Right renal cortex interstitium (tissue), 3 donors: ENCODE measurements at places on chromosomes 1 and 21.

- no peak for DNase-seq
These were observed 134.5 kb downstream of the LRIG2 start for GRCh38 chr1:113207457-113207856.

GRCh38 chr1:29282924-29283803 lies 46.8 kb downstream of the PTPRU start:
- DNase-seq, result no peak

DNA sequence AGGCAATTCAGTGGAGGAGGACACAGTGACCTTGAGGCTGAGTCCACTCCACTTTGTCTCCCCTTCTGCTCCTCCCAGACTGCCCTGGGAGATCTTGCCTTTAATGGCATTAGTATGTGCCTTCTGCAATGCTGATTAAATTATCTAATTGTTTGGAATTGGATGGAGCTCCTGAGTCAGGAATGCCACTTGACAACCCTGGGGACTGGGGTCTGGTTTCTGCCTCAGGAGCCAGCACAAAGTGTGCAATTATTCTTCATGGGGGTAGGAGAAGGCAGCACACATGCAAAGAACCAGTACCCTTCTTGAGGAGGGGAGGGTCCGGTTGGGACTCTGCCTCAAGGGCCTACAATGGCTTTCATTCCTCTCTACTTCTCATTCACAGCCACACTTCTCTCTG lies 11.9 kb upstream of the PLXNA2 start:
- DNase-seq, result no peak

- DNase-seq, result peak; percentile 19
These were observed 29.4 kb upstream of the CD2 start for GRCh38 chr1:116724765-116725375.

DNA sequence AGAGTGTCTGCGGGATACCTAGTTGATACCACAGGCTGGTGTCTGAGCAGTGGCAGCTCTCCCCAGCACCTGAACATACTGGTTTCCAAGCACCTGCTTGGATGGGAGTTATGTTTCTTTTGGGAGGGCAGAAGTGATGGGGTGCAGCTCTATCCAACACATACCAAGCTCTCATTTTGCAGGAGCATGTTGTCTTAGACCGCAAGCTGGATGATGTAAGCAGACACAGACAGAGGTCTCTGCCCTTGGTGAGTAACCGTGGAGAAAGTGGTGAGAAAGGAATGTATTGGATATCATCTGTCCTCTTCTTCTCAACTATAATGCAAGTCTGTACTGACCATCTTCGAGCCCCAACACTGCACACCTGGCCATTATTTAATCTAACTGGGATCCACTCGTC lies 37.4 kb downstream of the ZNF496 start:
- DNase-seq, result no peak

- DNase-seq, result no peak
These were observed 157.3 kb downstream of the GALNT2 start for GRCh38 chr1:230224101-230224960.

DNA sequence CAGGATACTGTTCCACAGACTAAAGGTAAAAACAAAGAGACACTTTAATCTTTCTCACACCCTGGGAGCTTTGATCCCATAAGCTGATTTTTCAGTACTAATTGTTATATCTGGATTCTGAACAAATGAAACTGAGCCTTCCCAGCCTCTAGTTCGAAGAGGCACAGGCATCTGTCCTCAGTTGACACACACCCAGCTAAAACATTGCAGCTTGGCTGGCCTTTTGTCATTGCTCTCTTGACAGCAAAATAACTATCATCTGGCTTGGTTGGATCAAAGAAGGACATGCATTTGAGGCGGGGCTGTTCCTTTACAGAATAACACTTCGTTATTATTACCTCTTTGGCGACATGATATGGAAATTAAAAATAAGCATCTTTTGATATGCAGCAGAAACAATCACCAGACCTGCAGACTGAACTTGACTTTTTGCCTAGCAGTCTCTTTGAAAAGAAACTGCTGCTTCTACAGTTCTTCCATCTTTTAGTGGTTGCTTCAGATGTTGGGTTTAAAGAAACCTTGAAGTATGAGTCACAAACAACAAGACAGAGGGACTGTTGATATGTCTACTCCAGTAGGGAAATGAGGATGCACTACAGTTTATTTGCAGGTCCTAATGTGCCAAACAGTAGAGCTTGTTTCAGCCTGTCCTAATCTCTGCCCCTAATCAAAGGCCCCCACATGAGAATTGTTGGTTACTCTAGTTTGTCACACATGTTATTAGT lies 166.5 kb downstream of the TPR start:
- DNase-seq, result no peak

- DNase-seq, result no peak
These were observed 22.3 kb upstream of the NR5A2 start for GRCh38 chr1:200005165-200005564.

- peak; percentile 80 for DNase-seq
These were observed at the start of gene OTUD7B for GRCh38 chr1:150010393-150011115. Gene OTUD7B (minus strand): TSS chr1:150010726. CDS start chr1:149977510, 33,216 bp downstream.

GRCh38 chr1:25526753-25527152 lies 16.7 kb upstream of the LDLRAP1 start:
- no peak for DNase-seq

DNA sequence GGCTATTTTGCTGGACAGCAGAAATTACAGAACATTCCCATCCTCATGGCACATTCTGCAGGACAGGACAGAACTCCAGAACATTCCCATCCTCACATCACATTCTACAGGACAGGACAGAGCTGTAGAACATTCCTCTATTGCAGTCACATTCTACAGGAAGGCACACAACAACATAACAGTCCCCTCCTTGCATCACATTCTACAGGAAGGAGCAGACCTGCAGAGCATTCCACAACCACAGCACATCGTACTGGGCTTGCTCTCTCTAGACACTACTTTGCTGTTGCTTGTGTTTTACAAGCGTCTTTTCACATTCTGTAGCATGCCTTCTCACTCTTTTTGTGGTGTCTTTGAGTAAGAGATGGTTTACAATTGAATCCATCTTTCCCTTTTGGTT lies 26.8 kb upstream of the ABCB10 start:
- DNase-seq, result no peak

GRCh38 chr1:207711285-207711684 lies 40.6 kb upstream of the CD46 start:
- DNase-seq, result no peak

GRCh38 chr1:63223426-63223825 lies 98.9 kb upstream of the FOXD3 start:
- DNase-seq, result no peak

DNA sequence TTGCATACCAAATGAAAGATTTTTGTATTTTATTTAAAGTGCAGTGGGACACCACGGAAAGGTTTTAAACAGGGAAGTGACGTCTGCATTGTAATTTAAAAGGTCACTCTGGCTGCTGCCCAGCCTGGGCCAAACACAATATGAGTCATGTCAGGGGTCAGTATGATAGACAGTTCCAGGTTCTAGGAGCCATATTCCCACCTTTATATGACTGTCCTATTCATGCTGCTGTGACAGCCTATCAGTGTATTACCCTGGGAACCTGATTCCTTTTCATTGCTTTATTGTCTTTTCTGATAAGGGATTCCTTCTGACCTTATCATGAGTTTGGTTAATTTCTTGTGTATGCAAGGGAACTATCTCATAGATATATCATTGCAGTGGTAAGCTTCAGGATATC lies 5.3 kb downstream of the VANGL1 start:
- no peak for DNase-seq

DNA sequence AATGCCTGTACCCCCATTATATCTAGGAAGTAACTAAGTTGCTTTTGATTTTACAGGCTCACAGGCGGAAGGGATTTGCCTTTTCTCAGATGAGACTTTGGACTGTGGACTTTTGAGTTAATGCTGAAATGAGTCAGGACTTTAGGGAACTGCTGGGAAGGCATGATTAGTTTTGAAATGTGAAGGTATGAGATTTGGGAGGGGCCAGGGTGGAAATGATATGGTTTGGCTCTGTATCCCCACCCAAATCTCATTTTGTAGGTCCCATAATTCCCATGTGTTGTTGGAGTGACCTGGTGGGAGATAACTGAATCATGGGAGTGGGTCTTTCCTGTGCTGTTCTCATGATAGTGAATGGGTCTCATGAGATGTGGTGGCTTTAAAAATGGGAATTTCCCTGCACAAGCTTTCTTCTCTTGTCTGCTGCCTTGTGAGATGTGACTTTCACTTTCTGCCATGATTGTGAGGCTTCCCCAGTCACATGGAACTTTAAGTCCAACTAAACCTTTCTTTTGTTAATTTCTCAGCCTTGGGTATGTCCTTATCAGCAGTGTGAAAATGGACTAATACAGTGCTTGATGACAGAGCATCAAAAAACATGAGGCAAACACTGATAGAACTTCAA lies 1119.5 kb downstream of the PLA2G4A start:
- DNase-seq, result no peak

- DNase-seq, result no peak
These were observed 24.3 kb downstream of the F13B start for GRCh38 chr1:197042676-197043341.

- DNase-seq, result no peak
These were observed 181.4 kb upstream of the B3GALT2 start for GRCh38 chr1:193367863-193368262.

DNA sequence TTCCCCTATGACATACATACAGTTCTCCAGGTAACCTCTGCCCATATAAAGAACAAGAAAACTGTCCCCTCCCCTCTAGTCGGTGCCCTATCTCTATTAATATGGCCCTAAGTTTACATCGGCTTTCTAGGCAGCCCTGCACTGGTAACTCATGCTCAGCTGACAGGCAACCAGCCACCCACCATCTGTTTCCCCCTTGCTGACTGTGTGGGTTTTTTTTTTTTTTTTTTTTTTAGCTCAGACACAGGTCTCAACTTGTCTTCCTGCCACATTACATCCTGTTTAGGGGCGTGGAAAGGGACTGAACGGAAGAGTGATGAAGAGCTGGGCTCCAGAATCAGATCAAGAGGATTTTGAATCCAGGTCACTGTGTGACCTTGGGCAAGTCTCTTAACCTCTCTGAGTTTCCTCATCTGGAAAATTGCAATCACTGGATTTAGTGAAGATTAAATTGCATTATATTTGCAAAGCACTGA lies 14.0 kb downstream of the LAPTM5 start:
- no peak for DNase-seq

- no peak for DNase-seq
These were observed 6.4 kb downstream of the STMN1 start for GRCh38 chr1:25899792-25900191.

DNA sequence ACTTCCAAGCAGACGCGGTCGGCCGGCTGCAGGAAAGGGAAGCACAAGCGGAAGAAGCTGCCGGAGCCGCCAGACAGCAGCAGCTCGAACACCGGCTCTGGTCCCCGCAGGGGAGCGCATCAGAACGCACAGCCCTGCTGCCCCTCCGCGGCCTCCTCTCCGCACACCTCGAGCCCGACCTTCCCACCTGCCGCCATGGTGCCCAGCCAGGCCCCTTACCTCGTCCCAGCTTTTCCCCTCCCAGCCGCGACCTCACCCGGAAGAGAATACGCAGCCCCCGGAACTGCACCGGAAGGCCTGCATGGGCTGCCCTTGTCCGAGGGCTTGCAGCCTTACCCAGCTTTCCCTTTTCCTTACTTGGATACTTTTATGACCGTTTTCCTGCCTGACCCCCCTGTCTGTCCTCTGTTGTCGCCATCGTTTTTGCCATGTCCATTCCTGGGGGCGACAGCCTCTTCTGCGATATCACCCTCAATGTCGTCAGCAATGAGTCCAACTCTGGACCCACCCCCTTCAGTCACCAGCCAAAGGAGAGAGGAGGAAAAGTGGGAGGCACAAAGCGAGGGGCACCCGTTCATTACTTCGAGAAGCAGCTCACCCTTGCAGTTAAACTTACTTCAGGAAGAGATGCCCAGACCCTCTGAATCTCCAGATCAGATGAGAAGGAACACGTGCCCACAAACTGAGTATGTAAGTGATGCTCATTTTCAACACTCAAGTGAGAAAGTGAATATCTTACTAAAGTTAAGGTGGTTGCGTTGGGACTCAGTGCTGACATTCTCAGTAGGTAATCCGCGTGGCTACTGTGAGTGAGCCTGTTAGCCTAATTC lies 25.5 kb downstream of the UTS2 start:
- no peak for DNase-seq

DNA sequence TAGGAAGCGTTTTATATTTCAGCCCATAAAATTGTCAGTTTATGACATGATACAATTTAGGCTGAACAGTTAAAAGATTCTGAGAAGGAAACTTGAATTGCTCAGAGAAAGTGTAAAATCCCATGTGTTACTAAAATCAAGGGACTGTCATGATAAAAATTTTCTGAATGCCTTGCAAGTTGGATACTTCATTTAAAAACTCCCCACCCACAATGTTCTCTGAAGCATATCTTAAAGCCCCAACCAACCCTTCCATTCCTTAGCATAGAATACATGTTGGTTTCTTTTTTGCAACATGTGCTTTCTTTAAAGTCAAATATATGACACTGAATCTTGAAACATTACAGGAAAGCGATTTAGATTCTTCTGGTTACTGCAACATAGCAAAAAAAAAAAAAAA lies 97.4 kb downstream of the MRPL39 start:
- no peak for DNase-seq

DNA sequence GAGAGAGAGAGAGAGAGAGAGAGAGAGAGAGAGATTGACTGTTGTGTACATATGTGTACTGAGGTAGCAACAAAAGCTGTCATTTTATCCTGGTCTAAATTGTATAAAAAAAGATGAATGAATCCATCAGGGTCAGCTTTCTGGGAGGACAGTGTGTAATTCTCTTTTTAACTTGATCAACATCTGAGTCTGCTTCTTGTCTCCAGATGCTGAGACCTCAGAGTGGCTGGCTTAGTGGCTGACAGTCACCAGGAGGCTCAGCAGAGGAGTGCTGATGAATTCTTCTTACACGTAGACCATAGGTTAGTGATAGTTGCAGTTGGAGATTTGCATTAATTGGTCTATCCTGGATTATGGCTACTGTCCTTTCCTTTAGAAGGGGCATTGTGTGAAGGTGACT lies 28.5 kb upstream of the PLXNA2 start:
- DNase-seq, result no peak

- DNase-seq, result no peak
These were observed 173.3 kb downstream of the RWDD3 start for GRCh38 chr1:95407131-95407885.

DNA sequence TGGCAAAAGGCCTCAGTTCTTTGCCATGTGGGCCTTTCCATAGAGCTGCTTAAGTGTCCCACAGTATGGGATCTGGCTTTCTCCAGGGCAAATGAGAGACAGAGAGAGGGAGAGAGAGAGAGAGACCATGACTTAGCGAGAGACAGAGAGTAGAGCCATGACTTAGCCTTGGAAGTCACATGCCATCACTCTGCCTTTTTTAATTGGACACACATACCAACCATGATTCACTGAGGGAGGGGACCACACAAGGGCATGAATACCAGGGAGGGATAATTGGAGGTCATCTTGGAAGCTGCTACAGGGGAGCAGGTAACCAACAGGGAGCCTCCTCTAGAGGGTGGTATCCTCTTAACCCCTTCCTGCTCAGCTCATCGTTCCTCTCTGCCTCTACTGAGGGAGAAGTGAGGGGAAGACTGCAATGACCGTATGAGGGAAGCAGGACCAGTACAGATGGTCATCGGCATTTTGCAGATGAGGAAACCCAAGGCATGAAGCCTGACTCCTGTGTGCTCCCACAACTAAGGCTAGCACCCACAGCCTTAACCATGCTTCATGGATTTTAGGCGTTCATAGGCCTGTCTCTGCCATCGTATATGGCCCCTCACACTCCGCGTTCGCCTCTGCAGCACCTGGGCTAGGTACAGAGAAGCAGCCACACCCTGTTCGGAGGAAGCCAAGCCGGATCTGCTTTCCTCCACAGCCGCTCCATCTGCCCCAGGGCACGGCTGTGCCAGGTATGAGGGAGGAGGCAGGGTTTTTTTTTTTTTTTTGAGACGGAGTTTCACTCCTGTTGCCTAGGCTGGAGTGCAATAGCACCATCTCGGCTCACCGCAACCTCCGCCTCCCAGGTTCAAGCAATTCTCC lies 38.6 kb downstream of the MEF2D start:
- DNase-seq, result no peak

GRCh38 chr1:39976732-39977131 lies 21.8 kb downstream of the MFSD2A start:
- DNase-seq, result no peak
